ENCODE measurements at places on chromosomes 4 and X.
A peak's percentile ranks its signal among the peaks of the same experiment; 100 is the strongest.

DNA sequence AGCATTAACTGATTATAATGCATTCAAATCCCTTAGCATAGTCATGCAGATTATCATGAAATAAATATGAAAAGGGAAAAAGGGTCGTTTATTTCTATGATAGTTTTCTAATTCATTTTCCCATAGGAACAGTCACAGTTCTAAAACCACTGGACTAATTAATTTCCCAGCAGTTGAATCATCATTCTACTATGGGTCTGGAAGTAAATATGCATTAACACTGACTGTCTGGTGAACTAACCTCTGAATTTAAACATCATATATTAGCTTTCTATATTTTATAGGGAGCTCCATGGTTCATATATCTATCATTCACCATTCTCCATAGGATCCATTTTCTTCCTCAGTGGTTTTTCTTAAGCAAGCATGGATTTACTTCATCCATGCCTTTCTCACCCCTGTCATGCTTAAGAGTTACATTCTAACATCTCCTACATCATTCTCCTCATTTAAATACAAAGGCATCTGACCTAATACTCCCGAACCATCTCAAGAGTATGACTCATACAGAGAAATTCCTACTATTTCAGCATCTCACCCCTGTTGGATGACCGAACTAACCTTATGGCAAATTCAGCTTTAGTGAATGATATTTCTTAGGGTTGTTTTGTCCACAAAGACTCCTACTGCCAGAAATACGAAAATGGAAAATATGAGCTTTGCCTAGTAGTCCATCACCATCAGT lies 198.7 kb upstream of the ADAMTS3 start:
- no peak for DNase-seq

DNA sequence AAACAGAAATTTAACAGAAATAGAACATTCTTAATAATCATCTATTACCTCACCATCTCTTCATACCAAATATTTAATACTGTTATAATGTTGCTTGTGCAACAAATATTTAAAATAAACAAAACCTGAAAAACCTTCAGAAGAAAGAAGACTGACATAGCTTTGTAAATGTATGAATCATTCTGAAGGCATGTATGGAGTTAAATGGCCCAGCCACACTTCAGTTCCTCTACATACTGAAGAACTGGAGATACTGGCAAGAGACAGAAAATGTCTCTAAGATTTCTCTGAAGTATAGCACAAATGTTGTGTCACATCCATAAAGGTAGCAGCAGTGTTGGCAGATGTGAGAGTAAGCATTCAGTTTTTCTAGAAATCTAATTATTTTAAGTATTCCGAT lies 275.3 kb upstream of the FGF13 start:
- no peak for DNase-seq

DNA sequence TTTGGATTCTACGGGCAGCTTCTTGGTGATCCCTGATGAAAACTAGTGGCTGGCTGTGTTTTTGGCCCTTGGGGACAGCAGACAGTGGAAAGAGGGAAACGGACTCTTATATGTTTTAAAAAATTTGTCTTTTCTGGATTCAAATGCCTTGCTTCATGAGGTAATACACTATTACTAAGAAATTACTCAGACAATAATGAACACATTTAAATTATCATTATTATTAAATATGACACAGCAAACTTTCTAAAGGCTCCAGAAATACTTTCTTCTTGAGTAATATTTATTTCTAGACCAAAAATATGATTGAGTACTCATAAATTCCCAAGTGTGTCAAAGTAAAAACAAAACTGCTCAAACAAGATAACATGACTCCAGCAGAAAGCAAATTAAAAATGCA lies 520.7 kb upstream of the AADAT start:
- DNase-seq, result no peak

DNA sequence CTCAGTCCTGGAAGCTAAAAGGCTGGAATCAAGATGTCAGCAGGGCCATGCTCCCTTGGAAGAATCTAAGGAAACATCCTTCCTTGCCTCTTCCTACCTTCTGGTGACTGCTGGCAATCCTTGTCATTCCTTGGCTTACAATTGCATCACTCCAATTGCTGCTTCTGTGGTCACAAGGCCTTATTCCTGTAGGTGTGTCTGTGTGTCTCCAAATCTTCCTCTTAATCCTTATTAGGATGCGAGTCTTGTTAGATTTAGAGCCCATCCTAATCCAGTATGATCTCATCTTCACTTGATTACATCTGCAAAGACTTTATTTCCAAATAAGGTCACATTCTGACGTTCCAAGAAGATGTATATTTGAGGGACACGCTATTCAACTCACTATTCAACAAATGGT lies 52.2 kb downstream of the SMIM20 start:
- no peak for DNase-seq

DNA sequence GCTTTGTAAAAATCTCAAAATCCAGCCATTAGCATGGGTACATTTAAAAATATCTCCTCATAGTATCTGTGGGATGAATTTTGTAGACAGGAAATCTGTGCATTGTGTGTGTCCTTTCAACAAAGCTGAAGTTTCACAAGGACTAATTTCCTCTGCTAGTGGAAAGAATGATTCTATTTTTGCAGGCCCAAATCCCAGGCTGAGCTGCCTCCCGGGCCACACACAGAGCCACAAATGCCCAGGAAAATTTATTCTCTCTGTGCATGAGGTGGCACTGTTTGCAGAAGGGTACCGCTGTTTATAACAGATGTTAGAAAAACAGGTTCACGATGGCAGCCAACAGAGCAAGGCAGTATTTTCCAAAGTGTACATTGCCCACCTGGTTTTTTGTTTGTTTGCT lies 11.0 kb upstream of the VCX3B start:
- no peak for DNase-seq

GRCh38 chr4:187124331-187124730 lies 400.7 kb upstream of the FAT1 start:
- DNase-seq, result no peak

GRCh38 chr4:64715741-64716140 lies 306.5 kb upstream of the TECRL start:
- no peak for DNase-seq

DNA sequence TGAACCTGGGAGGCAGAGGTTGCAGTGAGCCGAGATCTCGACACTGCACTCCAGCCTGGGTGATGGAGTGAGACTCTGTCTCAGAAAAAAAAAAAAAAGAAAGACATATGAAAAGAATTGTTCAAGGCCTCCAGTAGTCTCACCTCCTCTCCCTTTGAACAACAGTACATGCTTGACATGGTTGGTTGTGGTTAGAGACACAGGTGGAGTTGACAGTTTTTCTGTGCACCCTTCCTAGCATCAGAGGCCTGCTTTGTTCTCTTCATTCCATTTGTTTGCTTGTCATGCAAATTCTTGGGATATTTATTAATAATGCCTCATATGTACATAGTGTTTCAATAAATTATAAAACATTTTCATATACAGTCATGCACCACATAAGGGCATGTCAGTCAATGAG lies 18.3 kb upstream of the PDCL2 start:
- peak; percentile 48 for DNase-seq

DNA sequence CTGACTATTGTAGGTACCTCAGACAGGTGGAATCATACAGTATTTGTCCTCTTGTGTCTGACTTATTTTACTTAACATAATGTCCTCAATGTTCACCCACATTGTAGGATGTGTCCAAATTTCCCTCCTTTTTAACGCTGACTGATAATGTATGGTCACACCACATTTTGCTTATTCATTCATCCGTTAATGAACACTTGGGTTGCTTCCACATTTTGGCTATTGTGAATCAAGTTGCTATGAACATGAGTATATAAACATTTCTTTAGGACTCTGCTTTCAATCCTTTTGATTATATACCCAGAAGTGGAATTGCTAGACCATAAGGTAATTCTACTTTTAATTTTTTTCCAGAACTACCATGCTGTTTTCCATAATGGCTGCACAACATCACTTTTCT lies 87.0 kb upstream of the NDP start:
- no peak for DNase-seq

DNA sequence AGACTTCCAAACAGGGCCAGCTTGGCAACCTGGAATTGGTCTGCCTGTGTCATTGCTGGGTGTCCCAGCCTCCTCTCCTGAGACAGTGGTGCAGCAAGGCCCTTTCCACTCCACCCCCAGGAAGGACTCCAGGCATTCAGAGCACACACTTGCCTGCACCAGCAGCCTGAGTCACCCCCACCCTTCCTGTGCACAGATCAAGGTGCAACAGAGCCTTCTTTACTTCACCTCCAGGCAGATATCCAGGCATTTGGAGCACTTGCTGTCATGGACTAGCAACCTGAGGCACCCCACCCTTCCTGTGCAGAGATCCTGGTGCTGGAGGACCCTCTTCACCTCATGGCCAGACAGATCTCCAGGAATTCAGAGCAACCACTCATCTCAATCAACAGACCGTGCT lies 135.8 kb downstream of the GASK1B start:
- DNase-seq, result no peak

- no peak for DNase-seq
Observed at GRCh38 chrX:43627669-43628068, 28.4 kb upstream of the MAOA start.

- no peak for DNase-seq
Observed at GRCh38 chrX:48459483-48459882, 10.6 kb downstream of the SLC38A5 start.

- no peak for DNase-seq
Observed at GRCh38 chrX:149462849-149463248, 42.3 kb downstream of the IDS start.

- no peak for DNase-seq
Observed at GRCh38 chr4:36854554-36854953, 390.0 kb upstream of the NWD2 start.

DNA sequence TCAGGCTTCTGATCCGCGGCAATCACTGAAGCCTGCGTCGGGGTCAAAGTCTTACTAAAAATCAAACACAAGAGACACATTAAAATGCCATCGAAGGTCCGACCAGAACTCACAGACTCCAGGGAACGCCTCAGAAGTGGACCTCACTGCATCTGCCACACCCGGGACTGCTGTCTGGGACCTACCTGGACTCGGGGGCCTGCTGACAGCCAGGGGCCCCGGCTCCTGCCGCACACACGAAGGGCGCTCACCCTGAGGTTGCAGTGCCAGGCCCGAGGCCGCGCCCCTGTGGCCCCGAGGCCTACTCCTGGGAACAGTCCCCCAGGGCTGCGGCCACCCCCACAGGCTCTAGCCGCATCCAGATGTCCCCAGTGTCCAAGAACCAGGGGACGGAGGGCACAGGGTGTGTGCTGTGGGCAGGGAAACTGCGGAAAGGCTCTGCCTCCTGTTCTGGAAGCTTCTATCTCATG lies 7.4 kb downstream of the CTBP1 start:
- DNase-seq, result no peak

GRCh38 chrX:41981481-41982013 lies 58.2 kb upstream of the CASK start:
- DNase-seq, result no peak

- DNase-seq, result no peak
Observed at GRCh38 chrX:2924151-2924550, 5.0 kb downstream of the ARSD start.

DNA sequence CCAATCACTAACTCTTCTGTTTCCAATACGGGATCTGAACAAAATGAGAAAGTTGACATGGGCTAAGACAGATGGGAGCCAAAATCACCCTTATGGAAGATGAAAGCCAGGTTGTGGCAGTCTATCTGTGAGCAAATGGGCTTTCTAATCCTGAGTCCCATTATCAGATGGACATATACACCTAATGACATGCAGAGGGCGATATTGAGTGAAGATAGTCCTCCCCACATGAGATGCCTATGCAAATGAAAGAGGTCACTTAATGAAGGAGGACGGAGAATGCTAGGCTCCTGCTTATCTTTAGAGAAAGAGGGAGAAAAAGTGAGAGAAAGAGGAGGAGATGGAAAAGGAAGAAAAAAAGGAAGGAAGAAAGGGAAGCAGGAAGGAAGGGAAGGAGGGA lies 547.5 kb downstream of the NLGN4X start:
- peak; percentile 5 for DNase-seq

- no peak for DNase-seq
Observed at GRCh38 chr4:169219440-169219839, 51.3 kb downstream of the SH3RF1 start.

- DNase-seq, result peak; percentile 66
Observed at GRCh38 chr4:183940864-183941263, 35.8 kb downstream of the STOX2 start.

DNA sequence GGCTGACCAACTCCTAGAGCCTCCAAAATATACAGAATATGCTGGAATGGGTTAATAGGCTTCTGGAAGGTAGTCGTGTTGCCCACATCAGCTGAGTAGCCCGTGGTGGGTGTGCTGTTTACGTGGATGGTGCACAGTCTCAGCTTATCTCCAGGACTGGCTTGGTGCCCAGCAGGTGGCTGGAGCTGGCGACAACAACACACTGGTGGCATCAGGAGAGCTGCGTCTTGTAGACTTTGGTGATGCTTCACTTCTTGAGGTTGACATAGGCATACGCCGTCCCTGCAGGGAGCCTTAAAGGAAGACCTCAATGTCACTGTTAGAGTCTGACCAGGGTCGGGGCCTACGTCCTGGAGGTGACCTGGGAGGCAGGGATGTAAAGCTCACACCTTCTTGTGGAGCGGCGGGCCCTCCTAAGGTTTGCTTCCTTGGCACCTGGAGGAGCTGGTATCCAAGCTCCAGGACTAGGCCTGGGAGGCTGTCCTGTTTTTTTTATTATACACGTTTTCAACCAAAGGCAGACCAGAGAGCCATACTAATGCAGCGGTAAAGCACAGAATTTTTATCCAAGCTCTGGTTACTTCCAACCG lies 26.5 kb upstream of the RBMX start:
- no peak for DNase-seq

DNA sequence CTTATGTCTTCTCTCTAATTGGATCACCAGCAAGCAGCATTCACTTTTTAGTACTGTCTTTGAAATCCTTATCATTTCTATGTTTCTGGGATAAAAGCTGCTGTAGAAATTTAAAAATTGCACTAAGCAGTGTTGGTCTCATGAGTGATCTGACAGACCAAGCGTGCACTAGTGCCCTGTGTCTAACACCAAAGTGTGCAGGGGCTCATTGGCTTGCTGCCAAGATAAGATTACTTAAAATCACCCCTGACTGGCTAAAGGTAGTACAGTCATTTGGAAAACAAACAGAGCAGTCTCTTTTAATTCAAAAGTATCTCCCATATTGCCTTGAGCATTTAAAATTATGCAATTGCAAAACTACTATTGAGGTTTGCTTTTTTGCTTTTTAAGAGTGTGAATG lies 304.6 kb downstream of the ARAP2 start:
- DNase-seq, result no peak

- DNase-seq, result no peak
Observed at GRCh38 chr4:176653401-176654220, 139.1 kb downstream of the VEGFC start.

- no peak for DNase-seq
Observed at GRCh38 chr4:22235698-22236097, 280.2 kb downstream of the ADGRA3 start.
